Cardiac muscle cell (in vitro differentiated cells and primary cell): ENCODE measurements at places on chromosomes 4 and X.

GRCh38 chrX:103831803-103832544, at the start of gene RAB9B:
Gene RAB9B (minus strand): TSS chrX:103832257. CDS start chrX:103825784, 6,473 bp downstream.
- peak; percentile 59 for DNase-seq

DNA sequence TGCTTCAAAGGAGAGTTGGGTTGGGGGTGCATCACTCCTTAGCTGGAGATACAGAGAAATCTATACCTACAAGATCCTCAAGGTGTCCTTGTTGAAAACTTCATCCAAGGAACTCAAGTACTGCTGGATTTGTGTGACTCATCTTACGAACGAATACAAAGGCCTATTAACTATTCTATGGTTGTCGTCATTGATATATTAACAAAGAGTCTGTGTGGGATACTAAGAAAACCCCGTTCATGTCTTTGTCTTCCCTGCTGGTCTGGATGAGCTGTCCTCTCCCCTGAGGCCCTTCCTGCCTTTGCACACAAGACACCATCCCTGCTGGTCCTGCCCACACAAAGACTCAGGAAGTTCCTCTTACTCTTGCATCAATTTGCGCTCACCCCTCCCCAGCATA, 54.9 kb upstream of the IRF2 start:
- DNase-seq, result no peak

- no peak for DNase-seq
Measured at GRCh38 chr4:148341980-148342800, 100.0 kb downstream of the NR3C2 start.

- DNase-seq, result peak; percentile 59
Measured at GRCh38 chr4:53744446-53745160, 153.3 kb upstream of the LNX1 start.
